ENCODE measurements at places on chromosomes 11 and 22. TPM values are rescaled to one million over a fixed set of nuclear protein-coding genes. Genes with fewer than 3 reads are reported as not detected.

MMP27 gene
- not detected for total RNA-seq

GRCh38 chr11:82865841-82866240 lies 34.4 kb downstream of the PRCP start:
- no peak for DNase-seq

GPR83 gene
- total RNA-seq, result 0.48 TPM

GRCh38 chr11:73375830-73376159 lies 404 bp upstream of the RELT start:
- DNase-seq, result no peak

OR10D3 gene
- total RNA-seq, result 0.24 TPM

- peak; percentile 67 for DNase-seq
Observed at GRCh38 chr11:110093407-110094297, 460 bp downstream of the ZC3H12C start.

RASGRP2 gene
- 15.9 TPM for total RNA-seq

DNA sequence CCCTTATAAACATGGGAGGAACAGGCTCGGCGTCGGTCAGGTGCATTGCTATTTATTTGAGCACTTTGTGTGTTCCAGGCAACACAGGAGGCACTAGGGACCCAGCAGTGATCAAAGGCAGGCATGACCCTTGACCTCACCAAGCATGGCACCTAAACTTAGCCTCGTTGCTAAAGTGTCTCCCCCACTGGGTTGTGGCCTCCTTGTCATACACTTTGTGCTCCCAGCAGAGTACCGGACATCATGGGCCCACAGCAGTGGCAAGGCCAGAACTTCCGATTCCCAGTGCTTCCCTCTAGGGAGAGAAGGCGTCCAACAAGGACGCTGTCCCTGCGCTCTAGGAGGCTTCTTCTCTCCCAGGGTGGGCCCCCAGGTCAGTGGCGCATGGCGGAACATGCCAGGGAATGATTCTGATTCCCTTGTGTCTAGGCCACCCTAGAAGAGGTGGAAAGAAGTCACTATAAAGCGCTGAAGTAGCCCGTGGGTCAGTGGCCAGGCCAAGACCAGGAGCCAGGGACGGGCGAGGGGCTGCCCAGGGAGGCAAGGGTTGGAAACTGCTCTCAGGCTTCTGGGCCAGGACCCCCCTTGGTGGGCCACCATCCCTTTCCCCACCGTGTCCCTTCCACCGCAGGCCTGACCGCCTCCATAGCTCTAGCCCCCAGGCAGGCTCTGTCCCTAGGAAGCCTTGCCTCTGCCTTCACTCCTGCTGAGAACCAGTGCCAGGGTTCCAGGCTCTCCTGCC lies 19.7 kb downstream of the TOM1 start:
- no peak for DNase-seq

OR56A1 gene
- total RNA-seq, result 2.2 TPM

GRCh38 chr11:120514541-120515121 lies 3.1 kb downstream of the GRIK4 start:
- no peak for DNase-seq

GRCh38 chr11:75276686-75277085 lies 36.1 kb downstream of the TPBGL start:
- no peak for DNase-seq

VSIG10L2 gene
- 0.24 TPM for total RNA-seq

GRCh38 chr11:103294516-103294915 lies 185.3 kb downstream of the DYNC2H1 start:
- DNase-seq, result no peak

DNA sequence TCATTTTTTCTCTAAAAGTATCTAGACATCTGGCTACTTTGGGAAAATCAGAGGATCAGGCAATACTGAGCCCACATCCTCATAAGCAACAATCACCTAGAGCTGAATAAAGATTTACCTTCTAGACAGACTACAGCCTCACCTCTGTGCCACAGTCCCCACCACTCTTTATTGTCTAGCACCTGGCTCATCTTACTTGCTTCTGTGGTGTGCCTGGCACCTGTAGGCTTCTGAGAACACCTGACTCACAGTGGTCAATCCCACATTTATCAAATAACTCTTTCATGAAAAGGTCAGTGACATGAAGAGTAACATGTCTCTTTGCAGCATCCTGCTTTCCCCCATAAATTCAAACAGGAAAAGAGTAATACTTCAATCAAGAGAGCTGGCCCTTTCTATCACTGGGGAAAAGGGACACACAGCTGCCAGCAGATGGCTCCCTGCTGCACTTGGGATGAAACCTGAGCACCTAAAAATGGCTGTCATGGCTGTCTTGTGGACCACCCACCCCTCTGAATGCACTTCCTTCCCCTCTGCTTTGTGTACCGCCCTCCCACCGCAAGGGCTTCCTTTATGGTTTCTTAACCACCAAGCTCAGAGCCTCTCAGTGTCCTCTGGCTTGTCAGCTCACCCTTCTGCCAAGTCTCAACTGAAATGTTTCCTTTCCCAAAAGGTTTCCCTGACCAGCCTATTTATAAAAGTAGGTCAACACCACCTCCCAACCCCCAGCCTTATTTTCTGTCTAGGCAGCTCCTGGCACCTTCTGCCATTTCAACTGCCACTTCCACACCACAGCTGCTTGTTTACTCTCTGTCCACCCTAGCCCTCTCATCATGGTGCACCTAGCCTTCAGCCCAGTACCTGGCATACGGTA lies 9.3 kb downstream of the TFIP11 start:
- DNase-seq, result peak; percentile 24

DNA sequence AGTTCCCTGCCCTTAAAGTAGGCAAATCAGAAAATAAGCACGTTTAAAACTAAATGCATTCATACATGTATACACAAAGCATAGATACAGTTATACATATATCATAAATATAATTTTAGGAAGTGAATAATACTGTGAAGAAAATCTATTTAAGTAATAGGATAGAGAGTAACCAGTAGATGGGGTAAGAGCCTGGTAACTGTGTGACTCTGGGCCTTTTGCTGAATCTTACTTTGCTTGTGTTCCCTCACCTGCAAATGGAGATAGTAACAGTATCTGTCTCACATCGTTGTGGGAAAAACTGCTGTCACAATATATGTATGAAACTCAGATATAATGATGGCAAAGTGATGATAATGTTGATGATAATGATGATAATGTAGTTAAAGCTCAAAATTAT lies 29.9 kb downstream of the MS4A2 start:
- no peak for DNase-seq

All from umbilical cord (tissue), 2 donors.